ENCODE measurements at places on chromosomes 2 and 18.

- peak; percentile 53 for ATAC-seq
Measured at GRCh38 chr2:54559593-54560145, 103.5 kb downstream of the SPTBN1 start.

DNA sequence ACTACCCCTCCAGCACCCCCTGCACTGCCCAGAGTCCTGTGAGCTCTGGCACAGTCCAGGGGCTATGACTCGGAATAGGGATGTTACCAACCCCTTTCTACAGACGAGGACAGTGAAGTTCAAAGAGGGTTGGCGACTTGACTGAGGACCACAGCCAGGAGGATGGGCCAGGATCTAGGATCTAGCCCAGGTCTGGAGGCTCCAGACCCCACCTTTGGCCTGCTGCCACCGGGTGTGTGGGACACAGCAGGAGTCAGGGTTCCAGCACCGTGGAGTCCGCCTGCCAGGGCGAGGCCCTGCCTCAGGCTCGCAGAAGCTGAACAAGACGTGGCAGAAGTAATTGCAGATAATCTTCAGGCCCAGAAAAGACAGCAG is 37.9 kb upstream of the GPC1 start:
- no peak for ATAC-seq

DNA sequence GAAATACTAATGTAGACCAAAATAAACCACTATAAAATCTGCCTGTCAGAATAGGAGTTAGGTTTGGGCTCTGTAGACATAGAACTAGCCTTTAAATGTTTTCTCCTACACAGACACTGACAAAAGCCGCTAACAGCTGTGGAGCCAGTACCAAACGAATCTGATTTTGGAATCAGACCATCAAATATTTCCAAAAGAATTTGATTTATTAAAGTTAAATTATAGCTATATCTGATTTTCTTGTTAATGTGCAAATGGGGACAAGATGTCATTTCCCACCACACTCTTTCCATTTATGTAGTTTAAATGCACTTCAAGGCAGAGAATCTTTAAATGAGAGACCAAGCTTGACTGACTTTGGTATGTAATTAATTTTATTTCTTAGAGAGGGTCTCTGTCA is 343.4 kb upstream of the FIGN start:
- no peak for ATAC-seq

DNA sequence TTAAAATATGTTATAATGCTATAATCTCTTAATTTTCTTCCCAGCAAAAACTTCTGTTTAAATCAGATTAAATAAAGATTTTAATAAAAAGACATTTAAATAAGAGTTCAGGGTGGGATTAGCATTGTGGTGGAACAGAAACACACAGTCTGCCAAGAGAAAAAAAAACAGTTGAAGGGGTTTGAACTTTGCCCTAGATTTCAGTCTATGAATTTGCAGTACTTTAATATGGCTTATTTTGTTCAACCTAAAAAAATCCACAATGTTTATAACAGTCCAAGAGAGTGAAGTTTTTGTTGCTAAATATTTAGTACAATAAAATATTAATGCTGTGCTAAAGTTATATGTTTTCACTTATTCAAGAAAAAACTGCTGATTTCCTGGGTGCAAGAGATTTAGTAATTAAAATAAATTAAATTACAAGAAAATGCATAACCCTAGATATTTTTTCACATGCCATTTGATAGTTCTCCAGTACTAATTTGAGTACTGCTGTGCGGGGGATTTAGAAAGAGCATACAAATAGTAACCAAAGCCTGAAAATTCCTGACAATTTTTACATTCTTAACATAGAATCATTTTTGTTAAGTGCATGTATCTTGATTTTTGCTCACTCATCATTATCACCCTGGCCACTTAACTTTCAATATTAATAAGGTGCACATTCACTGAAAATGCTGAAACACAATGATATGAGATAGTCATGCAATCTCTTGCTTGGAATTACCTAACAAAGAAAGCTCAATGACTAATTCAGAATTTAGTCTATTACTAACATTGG is 52.6 kb downstream of the SLC40A1 start:
- no peak for ATAC-seq

DNA sequence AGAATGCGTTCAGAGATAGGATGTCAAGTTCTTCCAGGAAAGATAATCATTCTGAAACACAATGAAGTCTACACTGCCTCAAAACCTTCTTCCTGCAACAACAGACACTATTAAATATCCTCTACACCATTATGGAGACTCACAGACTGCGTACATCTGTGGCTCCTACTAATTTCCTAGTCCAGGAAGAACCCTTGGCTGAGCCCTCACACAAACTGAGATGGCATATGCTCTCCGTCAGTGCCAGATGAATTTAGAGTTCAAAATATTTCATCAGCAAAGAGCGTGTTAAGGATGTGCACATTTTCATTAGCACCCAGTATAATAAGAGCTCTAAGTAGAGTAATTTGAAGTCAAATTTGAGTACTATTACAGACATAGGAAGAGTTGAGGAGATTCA is 117.2 kb downstream of the TCF4 start:
- no peak for ATAC-seq

GRCh38 chr2:228917220-228917619 is 353.9 kb downstream of the PID1 start:
- ATAC-seq, result no peak

DNA sequence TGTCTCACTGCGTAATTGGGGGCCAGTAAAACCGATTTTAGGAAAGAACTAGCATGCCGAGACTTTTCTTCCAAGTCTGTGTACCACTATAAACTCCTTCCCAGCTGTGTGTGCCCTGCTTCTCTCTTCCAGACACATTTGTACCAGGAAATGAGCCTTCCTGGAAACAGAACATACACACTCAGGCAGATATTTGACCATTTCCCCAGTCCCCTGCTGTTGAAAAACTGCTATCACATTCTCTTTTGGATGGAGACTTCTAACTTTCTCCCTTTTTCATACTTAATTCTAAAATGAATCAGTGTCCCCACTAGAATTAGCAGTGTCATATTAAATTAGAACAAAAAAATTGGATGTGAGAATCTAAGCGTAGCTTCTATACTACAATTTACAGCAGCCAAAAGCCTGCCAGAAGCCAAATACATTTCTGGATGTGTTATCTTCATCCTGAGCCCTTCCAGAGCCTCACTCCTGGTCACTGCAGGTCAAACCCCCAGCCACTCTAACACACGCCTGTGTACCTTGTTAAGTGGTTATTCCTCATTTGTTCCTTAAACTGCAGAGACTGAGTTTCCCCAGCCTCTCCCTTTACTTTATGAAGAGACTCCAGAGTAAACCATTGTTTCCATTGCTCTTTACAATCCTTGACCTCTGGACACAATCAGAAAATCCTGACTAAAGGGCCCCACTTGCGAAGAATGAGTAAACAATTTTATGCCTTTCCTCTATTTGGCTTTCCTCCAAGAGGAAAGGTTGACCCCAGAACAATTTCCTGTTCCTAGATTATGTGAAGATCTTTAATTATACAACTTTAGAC is 20.4 kb downstream of the DSG4 start:
- ATAC-seq, result no peak

- peak; percentile 39 for ATAC-seq
Measured at GRCh38 chr18:76448256-76449110, 46.6 kb downstream of the ZNF516 start.

DNA sequence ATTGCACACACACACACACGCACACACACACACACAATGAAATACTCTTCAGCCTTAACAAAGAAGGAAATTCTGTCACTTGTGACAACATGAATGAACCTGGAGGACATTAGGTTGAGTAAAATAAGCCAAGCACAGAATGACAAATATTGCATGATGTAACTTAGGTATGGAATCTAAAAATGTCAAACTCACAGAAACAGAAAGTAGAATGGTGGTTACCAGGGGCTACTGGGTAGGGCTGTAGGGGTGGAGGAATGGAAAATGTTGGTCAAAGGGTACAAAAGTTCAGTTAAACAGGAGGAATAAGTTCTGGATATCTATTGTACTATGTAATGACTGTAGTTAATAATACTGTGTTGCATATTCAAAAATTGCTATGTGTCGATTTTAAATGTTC is 29.5 kb downstream of the SCN2A start:
- no peak for ATAC-seq

DNA sequence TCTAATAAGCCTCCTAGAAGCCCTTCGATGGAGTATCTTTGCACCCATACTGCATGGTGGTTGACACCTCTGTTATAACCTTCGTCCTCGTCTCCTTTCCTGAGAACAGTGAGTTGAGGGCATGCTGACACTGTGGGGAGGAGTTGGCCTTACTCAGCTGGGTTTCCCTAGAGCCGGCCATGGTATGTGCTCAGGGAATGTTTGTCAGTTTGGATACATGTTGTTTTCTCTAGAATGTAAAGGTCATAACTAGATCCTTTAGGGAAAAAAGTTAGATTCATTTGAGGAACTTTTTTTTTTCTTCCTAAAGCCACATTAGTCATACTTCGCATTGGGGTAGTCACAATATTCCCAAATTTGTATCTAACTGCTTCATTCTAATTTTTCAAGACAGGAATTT is 106.0 kb upstream of the FOSL2 start:
- ATAC-seq, result no peak

- ATAC-seq, result peak; percentile 68
Measured at GRCh38 chr2:172231508-172231907, 128.8 kb upstream of the DLX2 start.

- ATAC-seq, result no peak
Measured at GRCh38 chr2:108805782-108806181, 19.2 kb downstream of the CCDC138 start.

DNA sequence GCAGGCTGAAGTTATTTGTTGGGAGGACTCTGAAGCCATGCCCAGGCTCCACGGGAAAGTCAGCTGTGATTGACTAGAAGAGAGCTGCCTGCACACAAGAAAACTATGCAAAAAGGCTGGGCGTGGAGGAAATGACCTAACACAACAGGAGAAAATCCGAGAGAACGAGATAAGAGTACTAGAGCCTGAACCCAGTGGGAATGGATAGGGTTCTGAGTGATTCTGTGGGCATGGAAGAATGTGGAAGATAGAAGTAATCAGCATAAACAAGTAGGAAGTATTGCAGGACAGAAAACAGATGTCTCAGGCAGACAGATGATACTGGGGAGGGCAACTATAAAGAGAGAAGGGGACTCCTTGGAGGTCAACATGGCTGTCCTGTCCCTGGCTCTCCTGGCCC is 12.1 kb upstream of the COPS8 start:
- ATAC-seq, result no peak

- no peak for ATAC-seq
Measured at GRCh38 chr18:34816183-34816582, 106.1 kb downstream of the DTNA start.

DNA sequence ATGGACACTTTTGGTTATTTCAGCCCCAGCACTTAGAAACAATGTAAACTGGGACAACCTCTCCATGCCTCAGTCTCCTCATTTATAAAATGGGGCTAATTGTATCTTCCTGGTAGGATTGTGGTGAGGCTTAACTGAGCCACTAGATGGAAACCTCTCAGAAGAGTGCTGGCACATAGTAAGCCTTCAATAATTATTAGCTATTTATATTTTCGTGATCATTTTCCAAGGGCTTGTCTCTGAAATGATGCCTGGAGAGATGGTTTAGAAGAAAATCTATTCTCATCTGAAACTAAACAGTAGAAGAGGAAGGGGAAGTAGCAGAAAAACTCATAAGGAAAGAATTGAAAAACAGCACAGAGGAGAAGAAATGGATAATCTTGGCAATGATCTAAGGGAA is 6.8 kb downstream of the RAX start:
- ATAC-seq, result no peak

GRCh38 chr2:222358876-222359275 is 60.1 kb upstream of the PAX3 start:
- no peak for ATAC-seq

DNA sequence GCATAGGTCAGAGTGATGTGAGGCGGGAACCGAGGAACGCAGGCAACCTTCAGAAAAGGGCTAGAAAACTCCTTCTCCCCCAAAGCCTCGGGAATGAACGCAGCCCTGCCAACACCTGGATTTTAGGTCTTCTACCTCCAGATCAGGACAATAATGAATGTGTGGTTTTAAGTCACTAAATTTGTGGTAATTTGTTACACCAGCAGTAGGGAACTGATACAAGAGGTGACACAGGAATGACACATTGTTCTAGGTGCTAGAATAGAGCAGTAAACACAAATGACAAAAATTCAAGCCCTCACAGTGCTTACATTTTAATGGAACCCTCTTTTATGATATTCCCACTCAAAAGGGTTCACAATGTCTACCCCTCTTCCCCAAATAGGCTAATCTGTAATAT is 39.2 kb upstream of the EML4 start:
- no peak for ATAC-seq

- no peak for ATAC-seq
Measured at GRCh38 chr2:239704737-239705136, 303.9 kb upstream of the HDAC4 start.

DNA sequence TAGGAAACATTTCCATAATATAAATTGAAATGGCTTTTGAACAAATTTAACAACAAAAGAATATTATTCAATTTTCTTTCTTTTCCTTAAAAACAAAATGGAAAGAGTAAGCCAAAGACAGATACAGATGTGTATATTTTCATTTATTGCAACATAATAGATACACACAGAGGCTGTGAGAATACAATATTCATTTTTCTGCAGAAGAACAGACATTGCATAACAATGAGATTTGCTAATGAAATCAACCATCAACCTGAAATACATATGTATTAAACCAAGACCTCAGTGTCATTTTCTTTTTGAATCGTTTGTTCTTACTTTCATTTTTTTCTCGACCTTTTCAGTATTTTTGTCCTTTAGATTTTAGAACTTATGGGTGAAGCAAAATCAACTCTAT is 95.1 kb downstream of the BAZ2B start:
- no peak for ATAC-seq

- peak; percentile 61 for ATAC-seq
Measured at GRCh38 chr2:33153008-33153407, 206.3 kb downstream of the LTBP1 start.

DNA sequence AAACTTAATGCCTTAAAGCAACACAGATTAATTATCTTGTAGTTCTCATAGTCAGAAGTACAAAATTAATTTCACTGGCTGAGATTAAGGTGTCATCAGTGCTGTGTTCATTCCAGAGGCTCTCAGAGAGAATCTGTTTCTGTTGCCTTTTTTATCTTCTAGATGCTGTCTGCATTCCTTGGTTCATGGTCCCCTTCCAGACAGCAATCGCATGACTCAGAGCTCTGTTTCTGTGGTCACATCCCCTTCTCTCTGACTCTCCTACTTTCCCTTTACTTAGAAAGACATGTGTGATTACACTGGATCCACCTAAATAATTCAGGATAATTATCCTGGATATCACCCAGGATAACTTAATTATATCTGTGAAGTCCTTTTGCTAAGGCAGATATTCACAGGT is 148.6 kb downstream of the MAIP1 start:
- ATAC-seq, result no peak

DNA sequence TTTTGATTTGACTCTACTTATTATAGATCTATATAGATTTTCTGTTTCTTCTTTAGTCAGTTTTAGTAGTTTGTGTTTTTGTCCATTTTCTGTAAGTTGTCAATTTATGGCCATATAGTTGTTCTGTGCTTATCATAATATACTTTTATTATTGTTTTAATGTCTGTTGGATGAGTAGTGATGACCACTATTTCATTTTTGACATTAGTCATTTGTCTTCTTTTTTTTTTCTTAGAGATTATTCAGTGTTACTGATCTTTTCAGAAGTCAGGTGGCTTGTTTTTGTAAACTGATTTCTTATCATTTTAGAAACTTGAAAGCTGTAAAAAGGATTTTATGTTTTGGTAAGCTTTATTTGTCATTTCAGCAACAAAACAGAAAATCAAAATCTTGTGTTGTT is 57.3 kb downstream of the EPC2 start:
- ATAC-seq, result no peak
